Mesothelial cell of epicardium (in vitro differentiated cells): ENCODE measurements at places on chromosomes 2 and 18.

DNA sequence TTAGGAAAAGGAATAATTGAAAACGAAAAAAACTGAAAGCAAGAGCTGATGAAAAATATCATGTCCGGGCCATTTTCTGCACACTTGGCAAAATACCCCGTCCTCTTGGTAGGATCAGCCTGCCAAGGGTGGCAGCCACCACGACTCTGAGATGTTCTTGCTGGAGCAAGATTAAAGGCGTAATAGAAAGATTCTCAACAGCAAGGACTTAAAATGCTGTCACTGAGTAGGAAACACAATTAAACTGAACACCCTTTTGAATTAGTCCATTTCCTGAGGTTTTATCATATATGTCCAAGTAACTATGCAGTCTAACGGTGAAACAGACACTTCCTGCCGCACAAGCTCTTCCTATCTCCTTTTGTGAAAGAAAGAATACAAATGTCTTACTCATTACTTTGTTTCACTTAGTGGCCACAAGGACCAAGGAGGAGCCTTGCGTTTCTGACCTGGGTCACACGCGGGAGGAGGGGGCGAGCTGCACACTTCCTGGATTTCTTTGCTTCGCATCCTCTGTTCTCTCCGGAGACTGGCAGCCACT is 222.7 kb downstream of the PIEZO2 start:
- peaks cover 60% of the 10 kb centered on the region for H3K4me1 ChIP-seq
- H3K27me3 ChIP-seq: no peaks in the 10 kb centered on the region
- H3K4me3 ChIP-seq: no peak overlapping the region
- H3K36me3 ChIP-seq: no peaks in the 10 kb centered on the region
- DNase-seq: no peak
- peak overlapping the region; percentile 83 for H3K27ac ChIP-seq

DNA sequence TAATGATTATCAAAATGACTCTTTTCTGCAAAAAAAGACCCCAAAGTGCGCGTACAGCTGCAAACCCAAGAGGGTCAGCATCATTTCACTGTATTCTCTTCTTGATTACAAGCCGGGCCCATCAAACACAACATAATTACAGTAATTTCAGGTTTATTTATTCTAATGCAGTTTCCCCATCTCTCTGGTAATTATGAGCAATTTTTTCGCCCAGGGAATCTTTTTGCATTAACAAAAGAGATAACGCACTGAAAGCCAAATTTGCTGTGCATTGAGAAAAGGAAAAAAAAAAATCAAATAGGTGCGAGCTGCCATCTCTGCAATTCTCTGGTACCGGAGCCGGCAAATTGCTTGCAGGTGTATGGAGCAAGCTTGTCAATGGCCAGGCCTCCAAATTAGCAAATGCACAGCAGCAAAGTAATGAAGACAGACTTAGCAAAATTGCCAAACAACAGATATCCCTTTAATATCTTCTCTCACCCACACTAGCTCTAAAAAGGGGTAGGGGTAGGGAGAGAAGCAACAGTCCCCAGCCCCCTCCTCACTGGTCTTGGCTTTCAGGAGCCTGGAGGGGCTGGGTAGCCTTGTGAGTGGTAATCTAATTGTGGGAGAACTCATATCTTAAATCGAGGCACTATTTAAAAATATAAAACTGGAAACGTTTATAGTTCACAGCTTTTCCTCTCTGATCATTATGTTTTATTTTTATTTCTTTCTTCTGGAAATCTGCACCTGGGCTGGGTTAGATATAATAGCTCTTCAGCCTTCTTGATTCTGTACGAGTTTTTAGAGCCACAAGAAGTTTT is 6.7 kb downstream of the DLX1 start:
- H3K4me1 ChIP-seq: peaks cover 54% of the 10 kb centered on the region
- no peak overlapping the region for H3K4me3 ChIP-seq
- H3K27me3 ChIP-seq: peaks cover 86% of the 10 kb centered on the region
- H3K27ac ChIP-seq: no peak overlapping the region
- peaks cover 8% of the 10 kb centered on the region for H3K36me3 ChIP-seq

GRCh38 chr2:120231564-120231973 is 8.4 kb upstream of the TMEM185B start:
- no peak overlapping the region for H3K4me3 ChIP-seq
- no peak overlapping the region for H3K27ac ChIP-seq
- DNase-seq: no peak

- H3K27ac ChIP-seq: peak overlapping the region; percentile 88
- peaks cover 23% of the 10 kb centered on the region for H3K4me1 ChIP-seq
- DNase-seq: no peak
- H3K27me3 ChIP-seq: no peaks in the 10 kb centered on the region
Observed at GRCh38 chr2:30421604-30422443, 25.2 kb upstream of the LCLAT1 start.

- no peaks in the 10 kb centered on the region for H3K27me3 ChIP-seq
- DNase-seq: no peak
- no peak overlapping the region for H3K4me3 ChIP-seq
Observed at GRCh38 chr2:123696799-123697410, 328.2 kb upstream of the CNTNAP5 start.

DNA sequence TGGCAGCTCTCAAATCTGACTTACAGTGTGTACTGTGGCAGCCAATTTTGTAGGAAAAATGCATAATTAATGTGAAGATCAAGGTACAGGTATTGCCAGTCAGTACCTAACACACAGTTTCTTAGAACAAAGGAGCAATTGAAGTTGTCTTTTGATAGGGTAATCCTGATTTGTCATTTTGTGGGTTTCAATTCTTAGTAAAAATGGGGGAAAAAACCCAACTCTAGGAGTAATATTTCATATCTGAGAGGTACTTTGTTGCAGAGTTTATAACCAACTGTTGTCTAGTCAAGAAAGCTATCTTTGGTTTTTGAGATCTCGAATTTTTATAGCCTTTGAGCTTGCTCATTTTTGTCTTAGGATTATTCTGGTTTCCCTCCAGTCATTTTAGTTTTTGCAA is 16.1 kb downstream of the SPATS2L start:
- H3K36me3 ChIP-seq: no peaks in the 10 kb centered on the region
- H3K27ac ChIP-seq: peak overlapping the region; percentile 80
- H3K4me3 ChIP-seq: no peak overlapping the region
- no peak for DNase-seq

GRCh38 chr2:11357428-11357972 is 13.1 kb upstream of the ROCK2 start:
- H3K27me3 ChIP-seq: no peaks in the 10 kb centered on the region
- DNase-seq: no peak
- no peak overlapping the region for H3K27ac ChIP-seq
- no peak overlapping the region for H3K4me3 ChIP-seq

DNA sequence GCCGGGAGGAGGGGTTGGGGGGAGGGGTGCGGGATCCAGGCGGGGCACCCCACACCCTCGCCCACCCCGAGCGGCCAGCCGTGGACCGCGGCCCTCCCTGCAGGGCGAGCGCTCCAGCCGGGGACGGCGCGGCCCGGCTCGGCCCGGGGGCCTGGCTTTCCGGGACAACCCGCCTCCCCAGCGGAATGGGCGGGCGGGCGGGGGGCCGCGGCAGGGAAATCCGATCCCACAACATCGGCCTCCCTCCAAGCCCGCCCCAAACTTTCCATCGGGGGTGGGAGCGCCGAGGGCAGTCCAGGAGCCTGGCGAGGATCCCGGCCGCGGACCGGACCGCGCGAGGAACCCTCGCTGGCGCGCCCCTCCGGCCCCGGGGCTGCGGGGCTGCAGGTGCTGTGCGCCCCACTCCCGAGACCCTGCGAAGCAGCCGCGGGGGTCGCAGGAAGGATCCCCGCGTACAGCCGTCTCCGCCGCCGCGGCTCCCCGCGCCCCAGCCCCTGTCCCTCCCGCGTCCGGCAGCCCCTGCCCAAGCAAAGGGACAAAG is 529 bp downstream of the SEMA4C start:
- peak; percentile 51 for DNase-seq
- H3K4me3 ChIP-seq: peak overlapping the region; percentile 90
- H3K4me1 ChIP-seq: peaks cover 49% of the 10 kb centered on the region
- peaks cover 7% of the 10 kb centered on the region for H3K36me3 ChIP-seq
- H3K27ac ChIP-seq: no peak overlapping the region
- no peaks in the 10 kb centered on the region for H3K27me3 ChIP-seq

DNA sequence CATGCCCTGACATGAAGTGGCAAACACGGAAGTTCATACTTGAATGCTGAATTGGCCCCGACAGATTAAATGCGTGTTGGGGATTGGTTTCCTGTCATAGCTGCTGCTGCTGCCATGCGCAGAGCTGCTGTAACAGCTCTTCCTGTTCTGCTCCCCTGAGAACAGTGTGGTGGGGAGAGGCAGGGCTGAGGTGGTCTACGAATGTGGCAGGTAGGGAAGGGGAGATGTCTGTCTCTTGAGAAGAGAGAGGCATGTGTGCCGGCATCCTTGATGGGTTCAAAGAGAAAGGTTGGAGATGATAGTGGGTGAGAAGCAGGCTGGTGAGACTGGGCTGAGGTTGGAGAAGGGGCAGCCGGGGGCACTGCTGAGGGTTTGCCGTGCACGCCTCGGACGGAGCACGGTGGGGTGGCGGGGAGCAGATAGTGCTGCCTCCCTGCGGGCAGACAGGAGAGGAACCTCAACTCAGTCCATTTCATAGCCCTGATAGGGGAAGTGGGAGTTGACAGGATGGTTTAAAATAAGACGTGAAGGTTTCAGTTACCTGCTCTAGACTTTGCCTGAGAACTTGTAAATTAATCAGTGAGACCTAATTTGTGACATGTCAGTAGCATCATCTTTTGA is 46.1 kb downstream of the TMEM185B start:
- no peak overlapping the region for H3K27ac ChIP-seq
- H3K36me3 ChIP-seq: peaks cover 2% of the 10 kb centered on the region
- no peak overlapping the region for H3K4me3 ChIP-seq
- no peaks in the 10 kb centered on the region for H3K27me3 ChIP-seq

DNA sequence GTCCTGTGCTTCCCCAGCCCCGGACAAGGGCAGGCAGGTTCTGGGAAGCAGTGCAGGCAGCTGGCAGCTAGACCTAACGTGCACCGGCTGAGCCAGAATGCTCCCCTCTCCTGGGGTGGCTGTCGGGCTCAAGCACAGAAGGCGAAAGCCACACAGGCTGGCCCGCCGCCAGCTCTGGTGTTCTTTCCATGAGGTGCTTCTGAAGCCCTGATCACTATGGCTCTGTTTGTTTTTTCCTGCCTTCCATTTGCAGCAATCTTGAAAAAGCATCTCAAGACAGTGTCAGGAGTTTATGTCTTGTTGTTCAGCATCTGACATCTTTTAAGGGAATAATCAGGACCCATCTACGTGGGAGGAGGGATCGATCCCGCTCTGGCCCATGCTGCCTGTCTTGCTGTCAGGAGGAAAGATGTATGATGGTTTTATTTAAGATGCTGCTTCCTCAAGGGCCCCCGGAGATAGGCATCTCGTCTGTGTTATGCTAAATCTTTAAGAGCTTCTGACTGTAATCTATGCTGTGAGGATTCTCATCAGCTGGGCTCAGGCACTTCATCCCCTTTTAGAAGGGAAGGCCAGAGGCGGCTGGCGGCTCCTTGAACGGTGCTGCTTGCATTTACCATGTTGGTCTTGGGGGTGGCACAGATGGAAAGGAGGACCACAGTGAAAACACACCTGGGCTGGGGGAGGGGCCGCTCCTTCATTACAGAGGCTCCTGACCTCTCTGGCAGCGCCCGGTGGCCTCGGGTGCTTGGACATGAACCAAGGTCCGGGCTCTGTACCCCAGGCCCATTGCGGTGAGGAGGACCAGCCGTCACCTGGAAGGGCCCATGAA is 118.5 kb upstream of the HDAC4 start:
- H3K27me3 ChIP-seq: peaks cover 10% of the 10 kb centered on the region
- H3K36me3 ChIP-seq: no peaks in the 10 kb centered on the region
- H3K4me3 ChIP-seq: no peak overlapping the region
- H3K27ac ChIP-seq: no peak overlapping the region
